ENCODE measurements at places on chromosomes 12 and 14.

DNA sequence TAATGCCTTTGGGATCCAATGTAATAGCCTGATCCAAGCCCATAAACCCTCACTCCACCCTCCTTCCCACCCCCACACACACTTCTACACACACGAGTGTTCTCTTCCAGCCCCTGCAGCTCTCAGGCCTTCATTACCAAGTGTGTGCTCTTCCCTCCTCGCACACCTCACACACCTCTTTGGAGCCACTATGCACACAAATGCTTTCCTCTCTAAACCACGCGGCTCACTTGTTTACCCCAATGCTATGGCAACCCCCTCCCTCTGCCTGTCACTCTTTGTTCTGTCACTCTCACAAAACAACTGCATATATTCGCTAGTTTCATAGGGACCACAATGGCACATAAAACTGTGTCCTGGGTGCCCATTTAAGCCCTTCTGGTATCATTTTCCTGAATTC lies 35.1 kb downstream of the PPP2R5E start:
- no peak for DNase-seq

DNA sequence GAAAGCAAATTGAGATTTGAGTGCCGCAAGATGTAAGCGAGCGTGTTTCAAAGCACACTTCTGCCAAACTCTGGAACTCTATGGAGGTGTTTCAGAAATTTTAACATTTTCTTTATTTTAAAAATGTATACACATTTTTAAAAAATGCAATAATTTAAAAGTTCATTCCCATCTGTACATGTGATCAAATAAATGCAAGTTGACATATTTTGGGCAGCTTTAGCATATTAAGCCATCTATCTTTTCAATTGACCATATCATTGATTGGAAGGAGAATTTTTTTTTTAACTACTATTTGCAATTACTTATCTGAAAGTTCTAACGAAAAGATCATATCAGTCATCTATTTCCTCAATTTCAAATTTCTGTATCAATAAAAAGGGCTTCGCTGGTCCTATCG lies 101.3 kb downstream of the PPM1H start:
- DNase-seq = no peak

DNA sequence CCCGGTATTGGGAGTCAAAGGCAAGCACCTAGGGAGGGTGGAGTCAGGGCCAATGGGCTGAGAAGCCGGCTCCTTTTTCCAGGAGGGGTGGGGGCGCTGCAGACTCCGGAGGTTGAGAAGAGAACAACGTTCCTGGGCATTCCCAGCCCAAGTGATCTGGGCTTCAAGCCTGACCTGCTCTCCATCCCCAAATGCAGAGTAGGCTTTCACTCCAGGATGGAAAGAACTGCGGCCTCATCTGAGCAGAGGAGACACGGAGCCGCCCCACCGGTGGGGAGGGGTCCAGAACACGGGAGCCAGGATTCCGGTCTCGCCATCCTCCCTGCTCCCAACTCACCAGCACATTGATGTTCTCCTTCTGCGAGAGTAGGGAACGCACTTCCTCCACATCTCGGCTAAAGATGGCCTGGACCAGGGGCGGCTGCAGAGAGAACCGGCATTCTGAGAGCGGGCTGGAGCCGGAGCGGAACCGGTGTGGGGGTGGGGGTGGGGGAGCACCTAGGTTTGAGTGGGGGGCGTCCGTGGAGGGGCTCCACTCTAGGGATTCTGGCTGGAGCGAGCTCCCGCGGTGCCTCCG lies 605 bp downstream of the ANKRD52 start:
- peak; percentile 47 for DNase-seq

DNA sequence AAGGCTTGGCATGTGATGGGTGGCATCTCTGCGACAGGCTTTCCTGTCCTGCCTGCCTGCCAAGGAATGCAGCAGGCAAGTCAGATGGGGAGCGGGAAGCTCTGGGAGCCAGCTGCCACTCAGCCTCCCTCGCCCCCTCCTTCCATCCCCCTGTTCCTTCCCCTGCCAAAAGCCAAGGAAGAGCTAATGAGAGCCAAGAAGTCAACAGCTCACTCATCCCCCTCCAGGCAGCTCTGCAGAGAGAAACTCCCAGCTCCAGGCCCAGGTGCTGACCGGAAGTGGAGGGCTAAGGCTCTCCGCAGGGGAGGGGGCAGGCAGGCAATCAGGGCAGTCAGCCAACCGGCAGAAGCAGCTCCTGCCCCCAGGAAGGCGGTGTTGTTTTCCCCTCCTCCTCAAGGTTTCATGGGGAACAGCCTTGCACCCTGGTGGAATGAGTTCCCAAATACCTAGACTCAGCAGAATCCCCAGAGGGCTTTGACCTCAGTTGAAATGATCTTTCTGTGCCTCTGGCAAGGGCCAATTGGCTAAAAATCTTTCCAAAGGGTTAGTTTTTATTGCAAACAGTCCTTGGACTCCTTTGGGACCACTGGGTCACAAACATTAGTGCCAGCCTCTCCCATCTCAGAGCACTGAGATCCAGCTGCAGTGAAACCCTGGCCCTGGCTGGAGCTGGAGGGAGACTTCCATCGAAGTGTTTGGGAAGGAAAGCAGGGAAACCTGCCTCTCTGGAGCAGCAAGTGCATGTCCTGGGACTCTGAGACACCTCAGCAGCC lies 349.1 kb downstream of the DPF3 start:
- no peak for DNase-seq

DNA sequence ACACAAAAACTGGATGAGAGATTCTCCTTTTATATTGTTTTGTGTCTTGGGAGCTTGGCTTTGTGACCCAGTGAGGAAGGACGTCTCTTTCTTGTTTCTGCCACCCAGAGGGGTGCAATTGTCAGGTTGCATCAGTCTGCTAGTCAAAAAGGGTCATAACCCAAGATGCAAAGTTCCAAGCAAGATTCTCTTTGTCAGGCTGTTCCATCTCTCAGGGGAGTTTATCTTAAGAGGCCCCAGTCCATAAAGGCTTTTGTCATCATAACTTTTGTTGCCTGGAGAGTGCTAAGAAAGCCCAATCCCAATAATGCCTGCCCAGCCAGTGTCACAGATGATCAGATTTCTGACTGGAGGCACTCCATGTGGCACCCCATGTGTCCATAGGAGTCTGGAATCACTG lies 444.9 kb downstream of the TRHDE start:
- DNase-seq = no peak

DNA sequence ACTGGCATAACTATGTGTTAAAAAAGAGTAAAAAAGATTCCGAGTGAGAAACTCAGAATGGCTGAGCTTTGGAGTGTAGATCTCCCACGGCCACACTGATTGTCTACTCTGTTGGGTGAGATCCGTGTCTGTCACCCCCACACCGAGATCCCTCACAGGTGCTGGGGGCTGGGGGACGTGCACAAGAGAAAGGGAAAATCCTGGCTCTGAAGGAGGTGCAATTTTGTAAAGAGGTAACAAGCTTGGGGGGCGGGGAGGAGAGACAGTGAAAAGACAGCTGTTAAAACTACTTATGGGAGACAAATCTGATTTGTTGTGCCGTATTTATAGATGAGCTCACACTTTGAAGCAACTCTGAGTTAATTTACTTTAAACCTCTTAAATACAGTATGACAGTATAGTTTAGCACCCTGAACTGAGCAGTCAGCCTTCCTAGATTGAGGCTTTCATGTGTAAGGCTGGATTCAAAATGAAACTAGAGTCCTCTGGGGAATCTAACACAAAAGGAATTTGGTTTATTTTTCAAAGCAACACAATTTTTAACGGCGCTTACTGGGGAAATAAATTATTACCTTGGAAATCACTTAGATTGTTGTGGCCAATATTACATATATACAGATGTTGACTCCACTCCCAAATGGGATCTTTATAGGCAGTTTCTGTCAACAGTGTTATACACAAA lies 167.4 kb upstream of the RGS6 start:
- no peak for DNase-seq

DNA sequence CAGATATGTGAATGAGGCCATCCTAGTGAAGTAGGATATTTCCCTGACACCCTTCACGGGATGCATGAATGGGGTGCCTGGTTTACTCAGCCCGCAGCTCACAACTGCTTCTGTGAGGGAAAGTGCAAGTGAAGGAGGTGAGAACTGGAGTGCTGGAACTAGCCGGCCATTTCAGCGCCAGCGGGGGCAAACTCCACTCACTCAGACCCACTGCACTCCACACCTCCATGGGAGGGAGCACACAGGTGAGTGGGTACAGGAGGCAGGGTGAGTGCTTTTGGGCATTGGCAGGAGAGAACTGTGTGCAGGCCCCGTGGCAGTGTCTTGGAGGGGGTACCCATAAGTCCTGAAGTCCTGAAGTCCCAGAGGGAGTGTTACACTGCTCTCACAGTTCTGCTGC lies 1008.4 kb downstream of the SLC6A15 start:
- DNase-seq = no peak

GRCh38 chr14:60878536-60878935 lies 102.3 kb downstream of the TRMT5 start:
- DNase-seq = no peak

DNA sequence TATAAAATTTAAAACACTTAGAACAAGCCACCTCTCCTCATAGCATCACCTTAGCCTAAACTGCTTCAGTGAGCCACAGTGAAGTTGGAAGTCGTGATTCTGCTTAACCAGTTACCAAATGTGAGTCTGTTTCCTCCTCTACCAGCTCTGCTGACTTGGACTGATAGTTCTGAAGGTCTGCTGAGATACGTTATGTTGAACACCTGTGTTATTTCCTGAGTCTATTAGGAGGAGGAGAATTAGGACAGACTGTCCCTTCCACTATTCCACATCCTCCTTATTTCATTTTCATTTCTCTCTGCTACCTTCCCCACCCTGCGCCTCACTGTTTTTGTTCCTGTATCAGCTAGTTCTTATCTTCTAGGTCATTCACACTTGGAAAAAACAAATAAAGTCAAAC lies 2.4 kb downstream of the SLC2A14 start:
- DNase-seq = no peak

- DNase-seq = no peak
Measured at GRCh38 chr12:1013618-1014489, 22.8 kb downstream of the ERC1 start.

DNA sequence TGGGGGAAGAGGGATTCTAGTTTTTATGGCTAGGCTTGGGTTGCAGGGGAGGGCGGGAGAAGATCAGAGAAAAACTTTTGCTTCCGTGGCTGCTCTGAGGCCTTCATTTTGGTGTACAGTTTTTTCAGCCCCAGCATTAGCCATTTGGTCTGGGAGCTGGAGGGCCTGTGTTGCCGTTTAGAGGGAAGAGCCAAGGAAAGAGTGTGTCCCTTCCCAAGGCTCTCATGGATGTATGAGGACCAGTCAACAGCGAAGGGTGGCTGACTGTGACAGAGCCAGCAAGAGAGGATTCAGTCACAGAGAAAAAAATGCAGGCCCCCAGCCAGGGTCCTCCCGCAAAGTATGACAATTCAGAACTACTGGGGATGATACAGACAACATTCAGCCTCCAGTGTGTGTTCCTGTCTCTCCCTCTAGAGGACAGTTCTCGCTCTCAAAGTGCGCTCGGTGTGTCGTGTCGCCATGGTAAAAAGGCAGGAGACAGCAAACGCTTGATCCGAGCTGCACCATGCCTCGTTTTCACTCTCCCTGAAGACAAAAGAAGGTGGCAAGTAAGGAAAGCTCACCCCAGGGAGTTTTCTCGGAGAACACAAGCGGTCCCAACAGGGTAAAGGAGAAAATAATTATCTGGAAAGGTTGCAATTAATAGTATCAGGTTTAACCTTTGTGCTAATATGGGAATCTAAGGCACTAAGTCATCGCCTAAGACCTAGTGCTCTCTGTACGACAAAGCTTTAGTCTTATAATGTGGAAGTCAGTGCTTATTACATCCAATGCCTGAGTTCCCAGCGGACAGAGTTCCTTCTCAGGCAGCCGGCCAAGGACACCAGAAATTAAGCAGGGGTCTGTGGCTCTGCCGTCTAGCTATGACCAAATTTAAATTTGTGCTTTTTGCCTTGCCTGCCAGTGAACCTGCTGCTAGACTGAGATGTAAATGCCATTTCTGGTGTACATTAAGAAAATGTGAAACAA lies 157.3 kb upstream of the PLXNC1 start:
- no peak for DNase-seq

DNA sequence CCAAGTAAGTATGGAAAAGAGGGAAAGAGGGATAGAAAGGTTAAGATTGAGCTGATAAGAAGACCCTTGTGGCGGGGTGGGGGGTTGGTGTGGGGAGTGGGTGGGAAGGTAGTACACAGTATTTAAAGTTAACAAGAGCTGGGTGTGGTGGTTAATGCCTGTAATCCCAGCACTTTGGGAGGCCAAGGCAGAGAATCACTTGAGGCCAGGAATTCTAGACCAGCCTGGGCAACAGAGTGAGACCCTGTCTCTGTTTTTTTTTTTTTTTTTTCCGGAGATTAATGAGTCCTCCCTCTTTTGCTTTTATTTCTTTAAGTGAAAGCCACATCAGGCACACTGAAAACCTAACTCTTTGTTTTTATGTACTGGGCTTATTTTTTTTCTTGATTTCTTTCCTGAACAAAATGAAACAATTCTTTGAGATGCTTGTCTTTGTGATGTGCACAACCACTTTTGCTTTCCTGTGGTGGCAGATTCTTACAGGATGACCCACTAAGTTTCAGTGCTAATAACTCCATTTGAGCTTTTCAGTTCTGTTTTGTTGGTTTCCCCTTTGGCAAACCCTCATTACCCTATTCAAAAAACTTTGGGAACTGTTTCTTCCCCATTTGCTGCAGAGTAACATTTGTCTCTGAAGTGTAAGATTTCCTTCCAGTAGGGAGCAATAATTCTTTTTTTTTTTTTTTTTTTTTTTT lies 54.8 kb downstream of the WNK1 start:
- DNase-seq = no peak

- DNase-seq = no peak
Measured at GRCh38 chr14:34297786-34298520, 164.1 kb downstream of the SPTSSA start.

DNA sequence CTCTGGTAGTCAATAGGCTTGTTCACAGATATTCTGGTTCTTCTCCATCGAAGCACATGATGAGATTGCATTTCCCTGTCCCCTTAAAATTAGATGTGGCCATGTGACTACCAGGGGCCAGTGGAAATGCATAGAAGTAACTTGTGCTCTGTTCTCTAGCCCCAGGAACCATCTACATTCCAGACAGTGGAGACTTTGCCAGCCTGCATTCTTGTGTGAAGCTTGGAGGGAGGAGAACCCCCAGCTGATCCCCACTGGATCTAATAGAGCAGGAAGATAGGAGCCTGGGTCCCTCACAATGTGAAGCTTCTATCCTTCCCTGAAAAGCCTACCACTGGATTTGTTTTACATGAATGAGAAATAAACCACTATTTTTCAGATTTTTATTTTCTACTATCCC lies 130.1 kb downstream of the KITLG start:
- no peak for DNase-seq

GRCh38 chr12:130339951-130340350 lies 2.3 kb downstream of the PIWIL1 start:
- no peak for DNase-seq

- DNase-seq = peak; percentile 40
Measured at GRCh38 chr14:54902143-54902520, 494 bp downstream of the GCH1 start.

- DNase-seq = no peak
Measured at GRCh38 chr14:76337635-76338545, 38.0 kb upstream of the ESRRB start.

All from mesothelial cell of epicardium (in vitro differentiated cells).